Right hindlimb (tissue), 1 donor: ENCODE measurements at places on chromosomes 7 and 10.

DNA sequence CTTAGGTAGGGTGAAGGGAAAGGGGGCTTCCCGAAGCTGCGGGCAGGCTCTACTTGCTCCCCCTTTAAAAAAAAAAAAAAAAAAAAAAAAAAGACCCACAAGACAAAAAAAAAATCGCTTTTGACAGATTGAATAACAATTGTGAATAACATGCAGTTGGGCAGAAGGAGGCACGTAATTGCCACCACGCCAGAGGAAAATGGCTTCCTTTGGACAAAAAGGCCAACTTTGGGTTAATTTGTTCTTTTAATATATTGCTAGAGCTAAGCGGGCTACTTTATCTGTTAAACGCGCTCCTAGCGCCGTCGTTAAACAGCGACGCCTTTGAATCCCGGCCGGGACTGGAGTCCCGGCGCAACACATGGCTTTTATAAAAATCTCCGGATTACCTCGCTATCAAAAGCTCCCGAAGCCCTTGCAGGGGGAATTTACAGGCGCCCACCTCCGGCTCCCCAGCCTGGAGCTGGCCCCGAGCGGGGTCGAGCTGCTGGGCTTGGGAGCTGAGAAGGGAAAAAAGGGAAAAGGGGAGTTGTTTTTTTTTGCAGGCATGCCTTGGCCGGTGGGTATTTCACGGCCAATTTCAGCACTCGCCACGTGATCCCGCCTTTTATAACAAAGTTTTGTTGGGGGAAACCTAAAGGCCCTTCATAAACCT is 1.2 kb downstream of the HOXA11 start:
- peak; percentile 64 for DNase-seq

DNA sequence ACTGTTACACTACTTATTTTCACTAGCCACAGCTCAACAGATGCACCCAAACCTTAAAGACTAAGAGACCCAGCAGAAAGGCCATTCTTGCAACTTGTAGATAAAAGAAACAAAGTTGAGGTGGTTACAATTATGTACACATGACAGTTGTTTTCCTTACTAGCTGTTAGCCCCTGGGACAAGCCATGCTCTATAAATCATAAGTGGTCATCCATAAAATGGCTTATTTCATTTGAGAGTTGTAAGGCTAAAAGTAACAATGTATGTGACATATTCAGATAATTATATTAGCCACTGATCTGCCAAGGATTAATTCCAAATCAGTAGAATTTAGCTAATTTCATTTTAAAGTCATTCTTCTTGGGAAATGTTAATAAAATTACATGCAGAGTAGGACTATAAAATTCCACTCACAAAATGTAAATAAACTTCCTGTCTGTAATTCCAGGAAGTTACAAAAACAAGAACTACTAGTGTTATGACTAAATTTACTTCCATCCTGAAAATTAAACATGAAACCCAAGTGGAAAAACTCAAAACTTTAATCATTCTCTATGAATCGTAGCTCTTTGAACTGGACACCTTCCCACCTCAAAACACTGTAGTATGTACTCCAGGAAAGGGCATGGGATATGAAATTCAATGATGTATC is 13.3 kb downstream of the SLC37A3 start:
- DNase-seq = no peak

DNA sequence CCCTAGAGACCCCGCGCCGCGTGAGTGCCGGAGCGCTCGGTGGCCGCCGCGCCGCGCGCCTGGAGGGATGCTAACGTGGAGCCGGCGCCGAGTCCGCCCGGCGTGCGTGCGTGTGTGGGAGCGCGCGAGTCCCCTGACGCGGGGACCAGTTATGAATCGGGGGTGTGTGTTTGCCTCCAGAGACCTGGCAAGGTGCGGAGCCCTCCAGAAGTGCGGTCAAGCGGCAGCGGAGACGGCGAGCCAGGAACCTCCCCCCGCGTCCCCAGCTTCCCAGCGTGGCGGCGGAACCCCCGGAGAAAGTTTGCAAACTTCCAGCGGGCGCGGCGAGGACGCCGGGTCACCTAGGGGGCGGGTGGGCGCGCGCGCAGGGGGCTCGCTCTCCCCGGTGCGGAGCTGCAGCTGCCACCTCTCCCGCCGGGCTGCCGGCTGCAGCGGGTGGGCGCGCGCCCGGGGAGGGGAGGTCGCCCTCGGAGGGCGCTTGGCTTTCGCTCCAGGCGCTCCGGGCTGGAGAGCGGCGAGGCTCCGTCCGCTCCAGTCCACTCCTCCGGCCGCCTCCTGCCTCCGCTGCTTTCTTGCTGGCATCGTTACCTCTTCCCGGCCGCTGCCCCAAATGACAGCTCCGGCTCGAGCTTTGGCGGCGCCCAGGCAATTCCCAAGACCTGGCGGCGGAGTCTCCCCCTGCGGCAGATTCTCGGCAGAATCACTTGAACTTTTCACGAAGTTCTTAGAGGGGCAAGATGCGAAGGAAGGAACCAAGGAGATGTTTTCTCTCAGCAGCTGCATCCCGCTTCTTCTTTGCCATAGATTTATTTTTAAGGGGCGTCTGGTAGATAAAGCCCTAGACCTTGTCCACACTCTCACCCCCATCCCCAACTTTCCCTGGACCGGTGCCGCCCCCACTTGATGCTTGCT is 2.3 kb upstream of the CREB5 start:
- DNase-seq = peak; percentile 73

DNA sequence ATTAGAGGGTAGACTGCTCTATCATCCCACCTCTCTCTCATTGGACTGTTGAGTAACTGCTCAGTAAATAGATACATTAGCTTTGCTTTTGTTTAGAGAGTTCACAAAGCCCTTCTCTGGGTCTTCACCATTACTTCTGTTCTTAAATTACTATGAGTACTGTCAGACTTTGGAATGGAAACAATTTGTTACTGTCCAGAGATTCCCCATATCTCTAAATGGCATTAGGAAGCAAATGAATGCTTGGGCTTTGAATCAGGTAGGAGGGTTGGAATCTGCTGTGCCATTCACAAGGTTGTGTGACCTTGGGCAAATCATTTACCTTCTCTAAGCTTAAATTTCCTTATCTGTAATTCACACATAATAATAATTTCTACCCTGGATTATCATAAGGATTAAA is 541.0 kb upstream of the FZD8 start:
- no peak for DNase-seq

GRCh38 chr10:125340903-125341302 is 180.5 kb upstream of the CTBP2 start:
- no peak for DNase-seq

GRCh38 chr10:109956454-109957091 is 33.3 kb upstream of the XPNPEP1 start:
- DNase-seq = no peak

- DNase-seq = peak; percentile 55
Observed at GRCh38 chr10:79023240-79024162, 45.3 kb upstream of the ZMIZ1 start.

DNA sequence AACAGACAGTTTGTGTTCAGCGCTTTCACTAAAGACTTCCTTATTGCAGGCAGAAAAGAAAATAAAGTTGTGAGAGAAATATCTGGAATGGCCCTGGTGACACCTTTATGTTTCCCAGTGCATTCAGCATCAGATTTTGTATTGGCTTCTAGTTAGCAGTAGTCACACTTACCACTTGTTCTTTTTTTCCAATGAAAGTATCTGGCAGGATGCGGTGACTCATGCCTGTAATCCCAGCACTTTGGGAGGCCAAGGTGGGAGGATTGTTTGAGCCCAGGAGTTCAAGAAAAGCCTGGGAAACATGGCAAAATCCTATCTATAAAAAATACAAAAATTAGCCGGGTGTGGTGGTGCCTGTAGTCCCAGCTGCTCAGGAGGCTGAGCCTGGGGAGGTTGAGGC is 649.6 kb downstream of the LRMDA start:
- DNase-seq = no peak

GRCh38 chr7:38492010-38492409 is 139.2 kb downstream of the AMPH start:
- DNase-seq = no peak

DNA sequence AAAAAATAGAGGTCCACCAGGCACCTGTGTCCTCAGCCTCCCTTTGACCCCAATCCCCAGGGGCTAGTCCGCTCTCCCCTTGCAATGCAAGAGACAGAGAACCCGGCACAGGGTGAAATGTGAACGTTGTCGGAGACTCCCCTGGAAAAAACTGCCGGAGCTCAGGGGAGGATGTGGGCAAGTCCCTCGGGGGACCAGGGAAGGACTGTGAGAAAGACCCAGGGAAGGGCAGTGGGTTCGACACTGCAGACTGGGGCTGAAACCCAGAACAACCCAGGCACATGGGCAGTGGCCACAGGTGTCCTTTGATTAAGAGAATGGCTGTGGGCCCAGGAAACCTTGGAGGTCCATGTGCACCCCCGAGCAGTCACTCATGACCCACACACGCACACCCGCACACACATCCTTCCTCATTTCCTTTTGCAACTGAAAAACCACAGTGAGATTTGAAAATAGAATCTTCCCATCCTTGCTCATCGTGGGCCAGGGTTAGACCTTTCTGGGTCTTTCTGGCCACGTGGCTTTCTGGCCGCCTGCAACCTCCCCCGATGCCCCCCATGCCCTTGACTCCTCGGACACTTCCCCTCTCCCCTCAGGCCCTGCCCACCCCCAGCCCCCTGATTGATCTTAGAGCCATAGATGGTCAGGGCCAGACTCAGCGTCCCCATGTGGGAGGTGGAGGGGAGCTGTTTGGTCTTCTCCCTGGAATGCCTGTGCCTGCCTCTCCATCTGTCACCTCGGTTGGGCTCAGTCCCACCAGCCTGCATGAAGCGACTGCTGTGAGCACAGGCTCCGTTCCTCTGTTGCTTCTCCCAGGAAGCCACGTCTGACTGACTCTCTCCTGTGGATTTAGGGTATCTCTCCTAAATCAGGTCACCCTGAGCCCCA is 7.9 kb downstream of the LAT2 start:
- DNase-seq = no peak

DNA sequence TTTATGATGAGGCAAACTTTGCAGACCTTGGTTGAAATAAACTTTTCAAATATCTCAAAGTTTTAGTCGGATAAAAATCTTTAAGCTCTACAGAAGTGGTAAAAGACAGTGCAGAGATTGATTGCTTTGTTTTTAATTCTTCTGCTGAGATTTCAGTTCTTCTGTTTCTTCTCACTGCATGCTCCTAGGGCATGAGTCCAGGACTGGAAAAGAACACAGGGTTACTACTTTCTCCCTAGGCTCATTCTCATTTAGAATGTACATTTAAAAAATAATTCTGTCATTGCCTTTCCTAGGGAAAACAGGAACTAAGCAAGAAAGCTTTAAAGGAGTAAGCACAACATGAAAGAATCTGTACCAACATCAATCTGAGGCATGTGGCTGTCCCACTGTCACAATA is 256.7 kb upstream of the DGKB start:
- DNase-seq = no peak

- DNase-seq = no peak
Observed at GRCh38 chr10:78286186-78286585, 252.5 kb downstream of the RPS24 start.

GRCh38 chr7:137081321-137082093 is 213.1 kb downstream of the CHRM2 start:
- DNase-seq = peak; percentile 53

DNA sequence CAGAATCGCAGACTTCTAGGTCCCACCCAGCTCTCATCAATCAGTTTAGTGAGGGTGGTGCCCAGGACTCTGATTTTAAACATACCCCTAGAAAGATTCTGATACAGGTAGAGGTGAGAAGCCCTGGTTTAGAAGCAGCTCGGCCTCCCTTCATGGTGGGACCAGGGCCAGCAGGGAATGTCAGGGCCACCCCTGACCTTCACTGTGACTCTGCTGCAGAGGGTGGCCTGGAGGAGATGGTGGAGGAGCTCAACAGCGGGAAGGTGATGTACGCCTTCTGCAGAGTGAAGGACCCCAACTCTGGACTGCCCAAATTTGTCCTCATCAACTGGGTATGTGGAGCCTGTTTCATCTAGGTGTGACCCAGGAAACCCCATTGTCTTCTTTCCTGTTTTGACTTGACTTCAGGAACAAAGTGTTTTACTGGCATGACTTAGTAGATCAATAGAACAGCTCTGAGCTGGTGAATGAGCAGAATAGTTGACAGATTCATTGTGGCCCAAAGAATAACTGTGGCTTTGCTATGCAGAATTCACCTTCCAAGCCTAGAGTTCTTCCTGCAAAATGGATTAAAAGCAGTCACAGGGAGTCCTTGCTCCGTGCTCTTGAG is 7.2 kb downstream of the DBNL start:
- DNase-seq = no peak

DNA sequence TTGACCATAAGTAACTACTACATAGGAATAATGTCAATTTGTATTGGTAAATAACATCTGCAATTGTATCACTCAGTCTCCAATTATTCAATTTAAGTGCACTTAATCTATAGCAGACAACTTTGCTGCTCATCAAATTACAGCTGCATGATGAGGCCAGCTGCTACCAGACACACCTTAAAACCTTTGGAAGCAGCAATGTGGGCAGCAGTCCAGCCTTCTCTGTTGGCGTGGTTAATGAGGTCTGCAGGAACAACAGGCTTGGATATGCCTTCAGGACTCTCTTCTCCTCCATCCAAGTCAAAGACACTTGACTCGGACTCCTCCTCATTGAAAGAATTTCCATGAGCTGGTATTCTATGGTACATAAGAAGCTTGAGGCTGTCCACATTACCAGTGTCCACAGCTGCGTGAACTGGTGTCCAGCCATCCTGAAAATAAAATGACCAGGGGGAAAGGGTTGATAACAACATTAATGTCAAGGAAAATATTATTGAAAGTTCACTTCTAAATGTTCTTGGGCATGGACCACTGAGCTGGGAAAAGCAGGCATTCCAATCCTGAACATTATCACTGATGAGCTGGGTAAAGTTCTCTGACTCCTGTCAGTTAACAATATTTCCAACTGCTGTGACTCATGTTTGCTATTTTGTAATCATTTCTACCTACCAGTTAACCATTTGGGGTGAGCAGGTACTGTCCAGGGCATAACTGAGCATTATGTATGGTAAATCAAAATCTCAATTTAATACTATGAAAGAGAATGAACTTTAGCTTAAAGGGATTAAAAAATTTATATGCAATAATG is 95.7 kb downstream of the CTTNBP2 start:
- no peak for DNase-seq

DNA sequence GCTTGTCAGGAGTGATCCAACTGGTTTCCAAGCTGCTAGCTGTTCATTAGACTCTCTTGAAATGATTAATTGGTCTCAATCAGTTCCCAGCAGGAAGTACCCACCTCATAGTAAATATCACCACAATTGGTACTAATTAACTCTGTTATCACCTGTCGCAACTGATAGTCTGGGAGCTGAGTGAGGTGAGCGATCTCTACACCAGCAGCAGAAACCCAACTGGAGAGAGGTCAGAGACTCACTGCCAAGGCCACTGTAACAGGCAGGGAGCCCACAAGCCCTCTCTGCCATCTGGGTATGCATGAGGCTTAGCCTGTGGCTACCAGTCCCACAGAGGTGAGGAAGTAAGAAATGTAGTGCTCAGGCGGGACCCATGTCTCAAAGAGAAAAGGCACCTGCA is 245.5 kb downstream of the DYNC1I1 start:
- DNase-seq = no peak

DNA sequence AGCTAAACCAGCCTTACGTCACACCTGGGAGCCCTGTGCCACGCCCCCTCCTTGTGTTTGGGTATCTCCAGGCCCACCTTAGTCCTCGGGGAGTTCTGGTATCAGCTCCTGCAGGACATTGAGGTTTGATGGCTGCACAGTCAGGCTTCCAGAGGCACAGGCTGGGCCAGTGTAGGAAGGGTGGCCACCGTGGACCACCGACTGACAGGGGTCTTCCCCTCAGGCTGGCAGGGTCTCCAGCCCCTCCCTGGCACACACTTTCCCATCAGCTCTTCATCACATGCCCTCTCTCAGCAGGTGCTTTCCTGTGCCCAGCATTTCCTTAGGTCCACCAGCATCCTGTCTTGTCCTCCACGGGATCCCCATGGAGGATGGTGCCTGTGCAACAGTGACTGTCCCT is 413.1 kb downstream of the TCERG1L start:
- no peak for DNase-seq

GRCh38 chr7:75739796-75740672 is 1.3 kb upstream of the HIP1 start:
- DNase-seq = no peak
